Cardiac muscle cell (in vitro differentiated cells and primary cell): ENCODE measurements at places on chromosomes 13 and 19. TPM values are rescaled to one million over a fixed set of nuclear protein-coding genes. Genes with fewer than 3 reads are reported as not detected.

The AMH gene
- polyA plus RNA-seq: 23.2 and 71.4 TPM in 2 replicates

The CLASRP gene
- 35.5 and 41.7 TPM in 2 replicates for polyA plus RNA-seq

The ATP12A gene
- polyA plus RNA-seq: not detected in 2 replicates

The LPAR2 gene
- polyA plus RNA-seq: 56.6 and 62.2 TPM in 2 replicates

The MEIS3 gene
- polyA plus RNA-seq: 82.8 and 114 TPM in 2 replicates
